H1 (cell line): ENCODE measurements at places on chromosomes 1 and 21. TPM values are rescaled to one million over a fixed set of nuclear protein-coding genes. Genes with fewer than 3 reads are reported as not detected.

The FBXO42 gene
- 14.4 and 15.1 TPM in 2 replicates for polyA plus RNA-seq

DNA sequence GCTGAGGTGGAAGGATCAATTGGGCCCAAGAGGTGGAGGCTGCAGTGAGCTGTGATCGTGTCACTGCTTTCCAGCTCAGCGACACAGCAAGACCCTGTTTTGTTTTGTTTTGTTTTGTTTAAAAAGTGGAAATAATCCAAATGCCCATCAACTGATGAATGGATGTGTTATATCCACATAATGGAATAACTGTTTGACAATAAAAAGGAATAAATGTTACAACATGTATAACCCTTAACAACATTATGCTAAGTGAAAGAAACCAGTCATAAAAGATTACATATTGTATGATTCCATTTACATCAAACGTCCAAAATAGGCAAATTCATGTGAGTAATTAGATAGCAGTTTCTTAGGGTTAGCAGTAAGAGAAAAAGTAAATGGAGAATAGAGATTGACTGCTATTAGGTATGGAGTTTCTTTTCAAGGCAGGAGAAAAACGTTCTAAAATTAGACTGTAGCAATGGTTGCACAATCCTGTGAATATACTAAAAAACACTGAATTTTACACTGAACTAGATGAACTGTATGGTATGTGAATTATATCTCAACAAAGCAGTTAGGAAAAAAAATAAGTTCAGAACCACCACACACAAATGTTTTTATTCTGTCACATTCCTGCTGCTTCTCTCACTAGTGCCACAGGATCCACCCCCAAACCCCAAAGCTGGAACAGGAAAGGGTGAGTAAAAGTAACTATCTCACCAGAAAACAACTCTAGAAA lies 15.7 kb downstream of the FOXJ3 start:
- no peak for DNase-seq

DNA sequence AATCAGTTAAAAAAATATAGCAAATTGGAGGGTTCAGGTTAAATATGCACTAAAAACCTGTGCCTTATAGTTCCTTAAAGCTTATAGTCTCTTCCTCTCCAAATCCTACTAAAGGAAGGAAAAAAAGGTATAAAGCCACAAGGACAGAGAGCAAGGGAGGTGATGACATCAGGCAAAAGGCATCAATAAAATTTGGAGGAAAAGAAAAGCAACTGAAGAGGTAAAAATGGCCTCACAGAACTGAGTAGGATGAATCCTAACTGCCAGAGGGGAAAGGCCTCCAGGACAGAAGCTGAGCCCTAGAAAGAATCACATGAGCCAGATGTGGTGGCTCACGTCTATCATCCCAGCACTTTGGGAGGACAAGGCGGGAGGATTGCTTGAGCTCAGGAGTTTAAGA lies 8.1 kb downstream of the CCSAP start:
- DNase-seq, result no peak

The GPR37L1 gene
- polyA plus RNA-seq, result 0.23 and 0.25 TPM in 2 replicates

The FMOD gene
- polyA plus RNA-seq, result 0.17 and 0.20 TPM in 2 replicates

The NHLH1 gene
- 0.91 and 1.2 TPM in 2 replicates for polyA plus RNA-seq

DNA sequence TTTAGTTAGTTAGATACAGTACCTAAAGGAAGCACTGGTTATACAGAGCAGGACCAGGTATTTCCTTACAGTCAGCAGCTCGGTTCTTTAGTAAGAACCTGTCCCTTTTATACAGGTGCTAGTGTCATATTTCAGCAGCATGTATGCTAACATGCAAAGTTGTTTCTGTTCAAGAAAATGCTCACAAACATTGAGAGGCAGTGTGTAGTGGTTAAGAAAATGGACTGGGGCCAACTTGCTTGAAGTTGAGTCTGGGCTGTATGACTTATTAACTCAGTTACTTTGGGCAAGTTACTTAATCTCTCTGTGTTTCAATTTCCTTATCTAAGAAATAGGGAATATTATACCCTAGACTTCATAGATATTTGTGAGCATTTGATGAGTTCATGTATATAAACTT lies 31.1 kb downstream of the AK4 start:
- DNase-seq, result no peak

DNA sequence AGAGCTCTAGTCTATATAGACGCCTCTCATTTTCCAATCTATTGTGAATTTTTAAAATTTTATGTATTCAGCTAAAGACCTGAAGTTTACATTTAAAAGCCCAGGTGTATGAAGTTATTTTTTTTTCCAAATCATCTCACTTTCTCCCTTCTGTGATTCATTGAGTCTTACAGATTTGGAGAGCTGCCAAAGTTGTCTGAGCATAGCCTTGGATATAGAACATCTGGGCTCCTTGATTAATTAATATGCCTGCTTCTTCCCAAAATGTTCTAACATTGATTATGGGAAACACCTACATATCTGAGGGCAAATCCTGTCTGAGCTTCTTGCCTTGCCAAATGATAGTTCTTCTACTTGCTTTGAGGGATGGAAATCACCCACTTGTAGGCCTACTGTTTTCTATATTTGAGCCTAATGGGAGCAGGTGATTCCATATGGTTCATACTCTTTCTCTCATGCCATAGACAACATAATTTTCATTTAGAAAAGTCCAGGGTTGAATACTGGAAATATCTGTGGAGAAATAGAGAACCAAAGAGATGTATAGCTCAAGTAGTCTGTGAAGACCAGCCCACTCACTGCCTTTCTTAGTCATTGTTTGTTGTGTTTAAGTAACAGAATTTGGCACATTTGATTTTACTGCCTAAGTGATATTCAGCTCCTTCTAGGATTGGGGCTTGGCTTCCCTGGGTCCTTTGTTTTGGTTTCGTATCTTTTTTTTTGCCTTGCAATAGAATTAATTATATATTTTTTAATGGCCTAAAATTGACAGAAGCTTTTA lies 46.2 kb downstream of the MACF1 start:
- DNase-seq, result no peak

The SLC45A1 gene
- 1.0 and 1.6 TPM in 2 replicates for polyA plus RNA-seq

- DNase-seq, result peak; percentile 91
Observed at GRCh38 chr1:93846206-93846991, 32.6 kb downstream of the DNTTIP2 start.

- DNase-seq, result no peak
Observed at GRCh38 chr1:3316340-3316943, 138.0 kb upstream of the ARHGEF16 start.

DNA sequence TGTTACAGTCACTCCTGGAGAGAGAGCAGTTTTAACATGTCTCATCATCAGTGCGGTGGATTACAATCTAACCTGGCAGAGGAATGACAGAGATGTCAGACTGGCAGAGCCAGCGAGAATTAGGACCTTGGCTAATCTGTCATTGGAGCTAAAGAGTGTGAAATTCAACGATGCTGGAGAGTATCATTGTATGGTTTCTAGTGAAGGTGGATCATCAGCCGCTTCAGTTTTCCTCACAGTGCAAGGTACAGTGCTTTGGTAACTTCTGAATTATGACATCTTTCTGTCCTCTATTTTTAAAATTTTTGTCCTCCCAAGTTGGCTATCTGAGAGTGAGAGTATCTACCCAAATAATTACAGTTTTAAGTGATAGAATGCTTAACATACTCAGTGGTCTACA lies 199.4 kb downstream of the HMCN1 start:
- DNase-seq, result no peak

DNA sequence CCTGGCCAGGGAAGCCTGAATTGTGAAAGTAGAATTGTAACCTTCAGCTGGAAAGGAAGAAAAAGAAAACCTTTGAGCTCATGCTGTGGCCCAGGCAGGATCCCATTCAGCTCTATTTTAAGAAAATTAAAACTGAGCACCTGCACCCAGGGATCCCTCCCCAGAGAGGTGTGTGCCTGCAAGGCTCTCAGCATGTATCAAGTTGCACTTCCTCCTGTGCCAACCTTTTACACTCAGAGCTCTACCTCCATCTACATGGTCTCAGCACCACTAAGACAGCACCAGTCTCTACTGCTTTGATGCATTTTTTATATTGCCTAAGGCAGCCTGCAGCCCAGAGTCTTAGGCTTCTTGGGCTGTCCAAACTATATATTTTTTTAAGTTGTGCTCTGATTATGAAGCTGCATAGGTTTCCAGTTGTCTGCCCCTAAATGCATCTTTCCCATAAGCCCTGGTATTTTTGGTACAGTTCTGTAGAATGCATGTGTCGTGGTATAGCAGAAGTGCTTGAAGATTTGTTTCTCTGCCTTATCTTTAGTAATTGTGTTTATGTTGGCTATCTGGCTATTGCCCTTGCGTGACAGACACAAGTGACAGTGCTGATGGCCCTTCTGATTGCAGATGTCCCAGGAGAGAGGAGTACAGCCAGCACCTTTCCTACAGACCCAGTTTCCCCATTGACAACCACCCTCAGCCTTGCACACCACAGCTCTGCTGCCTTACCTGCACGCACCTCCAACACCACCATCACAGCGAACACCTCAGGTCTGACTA lies 63.1 kb downstream of the PTPRC start:
- no peak for DNase-seq

The OR2T3 gene
- not detected in 2 replicates for polyA plus RNA-seq

GRCh38 chr1:12473596-12474362 lies 144.2 kb downstream of the DHRS3 start:
- no peak for DNase-seq

The SLC30A2 gene
- 0.76 and 0.78 TPM in 2 replicates for polyA plus RNA-seq

The LINGO4 gene
- 0.03 TPM in 1 of 2 replicates, not detected in the other for polyA plus RNA-seq

DNA sequence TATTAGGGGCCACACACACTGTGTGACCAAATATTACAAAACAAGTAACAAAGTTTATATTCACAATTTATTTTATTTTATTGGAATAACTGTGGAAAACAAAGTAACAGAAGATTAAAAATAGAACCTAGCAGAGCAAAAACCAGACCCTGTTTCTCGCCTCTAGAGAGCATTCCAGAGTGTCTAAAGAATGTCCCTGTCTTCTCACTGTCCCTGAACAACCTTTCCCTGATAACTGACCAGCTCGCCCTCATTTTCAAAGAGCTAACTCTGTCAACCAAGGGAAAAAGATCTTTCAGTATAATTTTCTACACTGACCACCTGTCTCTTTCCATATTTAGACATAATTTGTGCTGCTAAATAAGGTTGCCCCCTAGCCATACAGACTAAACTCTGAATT lies 646.9 kb downstream of the USP25 start:
- no peak for DNase-seq

The SLC1A7 gene
- 0.03 TPM in 1 of 2 replicates, not detected in the other for polyA plus RNA-seq

- no peak for DNase-seq
Observed at GRCh38 chr1:85406887-85407533, 57.9 kb downstream of the DDAH1 start.

DNA sequence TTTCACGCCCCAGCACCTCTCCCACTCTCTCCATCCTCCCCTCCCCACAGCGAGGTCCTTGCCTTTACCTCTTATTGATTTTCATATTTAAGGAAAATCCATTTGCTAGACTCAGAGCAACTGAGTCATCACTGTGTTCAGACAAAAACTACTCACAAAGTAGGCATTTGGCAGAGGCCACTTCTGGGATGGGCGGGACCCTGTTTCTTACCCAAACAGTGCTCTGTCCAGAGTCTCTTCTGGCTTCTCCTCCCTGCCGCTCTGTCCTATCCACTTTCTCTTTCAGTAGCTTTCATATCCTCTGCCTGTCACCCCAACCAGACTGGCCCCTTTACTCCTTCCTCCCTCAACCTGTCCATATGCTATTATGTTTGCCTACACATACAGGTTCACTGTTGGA lies 2.4 kb upstream of the NAV1 start:
- no peak for DNase-seq

DNA sequence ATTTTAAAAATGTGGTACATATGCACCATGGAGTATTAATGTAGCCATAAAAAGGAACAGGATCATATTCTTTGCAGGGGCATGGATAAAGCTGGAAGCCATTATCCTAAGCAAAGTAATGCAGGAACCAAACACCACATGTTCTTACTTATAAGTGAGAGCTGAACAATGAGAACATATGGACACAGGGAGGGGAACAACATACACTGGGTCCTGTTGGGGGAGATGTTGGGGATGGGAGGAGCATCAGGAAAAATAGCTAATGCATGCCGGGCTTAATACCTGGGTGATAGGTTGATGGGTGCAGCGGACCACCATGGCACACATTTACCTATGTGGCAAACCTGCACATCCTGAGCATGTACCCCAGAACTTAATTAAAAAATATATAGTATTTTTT lies 352.5 kb upstream of the KAZN start:
- DNase-seq, result no peak

DNA sequence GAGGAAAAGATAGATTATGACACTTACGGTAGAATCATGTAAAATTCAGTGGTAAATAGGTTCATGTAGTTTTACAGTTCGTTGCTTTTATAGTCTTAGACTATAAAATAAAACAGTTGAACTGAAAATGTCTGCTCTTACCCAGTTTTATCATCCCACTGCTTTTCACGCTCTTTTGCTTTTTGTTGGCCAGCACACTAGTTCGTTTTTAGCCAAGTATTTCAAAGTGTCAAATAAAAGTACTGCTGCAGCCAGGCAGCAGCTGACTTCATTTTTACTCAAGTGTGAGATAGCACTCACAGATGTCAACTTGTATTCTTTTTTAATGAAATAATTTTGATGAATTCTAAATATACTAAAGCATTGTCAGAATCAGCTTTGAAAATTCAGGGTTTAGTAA lies 18.5 kb upstream of the BTG3 start:
- no peak for DNase-seq

- DNase-seq, result no peak
Observed at GRCh38 chr1:172255223-172255560, 165.3 kb upstream of the C1orf105 start.

The TSSK3 gene
- 1.2 and 1.9 TPM in 2 replicates for polyA plus RNA-seq

- peak; percentile 66 for DNase-seq
Observed at GRCh38 chr1:235326719-235327558, 1.0 kb downstream of the ARID4B start.

- DNase-seq, result no peak
Observed at GRCh38 chr1:168101336-168101735, 35.4 kb downstream of the GPR161 start.

The SLAMF1 gene
- not detected in 2 replicates for polyA plus RNA-seq

DNA sequence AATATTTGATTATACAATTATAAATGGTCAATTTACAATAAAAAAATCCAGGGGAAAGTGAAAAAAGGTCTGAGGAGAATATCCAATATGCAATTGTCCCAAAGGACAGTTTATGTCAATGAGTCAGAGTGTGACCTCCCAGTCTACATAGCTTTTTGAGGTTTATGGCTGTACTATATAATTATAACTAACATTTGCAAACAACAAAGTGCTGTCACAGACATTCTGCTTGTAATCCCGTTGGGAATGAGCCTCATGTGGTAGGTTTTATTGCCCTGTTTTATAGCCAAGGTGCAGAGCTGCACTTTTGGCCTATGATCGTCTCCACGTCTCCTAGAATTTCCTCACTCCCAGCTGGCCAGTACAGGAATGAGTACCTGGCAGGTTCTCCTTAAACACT lies 103.8 kb downstream of the ADSS2 start:
- DNase-seq, result no peak
